ENCODE measurements at places on chromosomes 7 and 10.

GRCh38 chr7:64666663-64667050 lies 724 bp downstream of the ZNF107 start:
- DNase-seq, result no peak

GRCh38 chr10:34791228-34791627 lies 23.9 kb downstream of the PARD3 start:
- no peak for DNase-seq

DNA sequence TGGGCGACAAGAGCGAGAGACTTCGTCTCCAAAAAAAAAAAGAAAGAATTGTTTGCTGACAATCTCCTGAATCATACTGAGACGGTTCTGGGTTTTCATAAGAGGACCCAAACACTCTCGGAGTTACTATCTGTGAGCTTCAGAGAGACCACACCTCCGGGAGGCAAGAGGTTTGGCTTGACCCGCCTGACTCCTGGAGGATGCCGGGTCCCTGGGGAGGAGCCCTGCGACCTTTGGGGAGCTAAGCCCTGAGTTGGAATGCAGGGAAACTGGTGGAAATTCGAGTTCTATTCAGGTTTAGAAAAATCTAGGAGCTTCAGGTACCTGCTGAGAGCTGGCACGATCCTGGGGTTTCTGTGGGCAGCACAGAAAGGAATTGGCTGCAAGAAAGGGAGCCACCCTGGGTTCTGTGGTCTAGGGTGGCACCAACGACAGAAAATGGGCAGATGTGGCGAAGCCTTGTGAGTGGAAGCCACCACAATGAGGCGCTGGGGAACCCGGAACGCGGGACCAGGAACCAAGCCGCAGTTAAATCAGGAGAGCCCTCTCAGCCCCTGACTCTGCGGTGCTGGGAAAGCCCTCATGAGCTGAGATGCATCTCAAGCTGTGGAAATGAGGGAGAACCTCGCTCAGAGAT lies 21.9 kb upstream of the GATAD1 start:
- no peak for DNase-seq

DNA sequence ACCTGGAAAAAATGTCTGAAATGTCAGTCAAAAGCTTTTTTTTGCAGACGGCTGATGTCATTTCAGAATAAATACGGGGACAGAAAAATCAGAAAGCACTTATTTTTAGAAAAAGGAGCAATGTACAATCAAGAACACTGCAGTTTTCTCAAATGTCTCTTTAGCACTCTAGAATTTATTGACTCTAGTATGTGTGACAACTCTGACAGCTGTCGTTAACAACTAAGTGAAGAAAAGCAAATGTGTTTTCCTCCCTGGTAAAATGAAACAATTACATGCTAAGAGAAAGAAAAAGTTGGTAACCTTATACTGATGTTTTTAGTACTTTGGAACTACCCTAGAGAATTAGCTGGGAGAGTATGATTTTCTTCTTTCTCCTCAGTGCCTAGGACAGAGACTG lies 497.4 kb downstream of the GRM8 start:
- DNase-seq, result no peak

DNA sequence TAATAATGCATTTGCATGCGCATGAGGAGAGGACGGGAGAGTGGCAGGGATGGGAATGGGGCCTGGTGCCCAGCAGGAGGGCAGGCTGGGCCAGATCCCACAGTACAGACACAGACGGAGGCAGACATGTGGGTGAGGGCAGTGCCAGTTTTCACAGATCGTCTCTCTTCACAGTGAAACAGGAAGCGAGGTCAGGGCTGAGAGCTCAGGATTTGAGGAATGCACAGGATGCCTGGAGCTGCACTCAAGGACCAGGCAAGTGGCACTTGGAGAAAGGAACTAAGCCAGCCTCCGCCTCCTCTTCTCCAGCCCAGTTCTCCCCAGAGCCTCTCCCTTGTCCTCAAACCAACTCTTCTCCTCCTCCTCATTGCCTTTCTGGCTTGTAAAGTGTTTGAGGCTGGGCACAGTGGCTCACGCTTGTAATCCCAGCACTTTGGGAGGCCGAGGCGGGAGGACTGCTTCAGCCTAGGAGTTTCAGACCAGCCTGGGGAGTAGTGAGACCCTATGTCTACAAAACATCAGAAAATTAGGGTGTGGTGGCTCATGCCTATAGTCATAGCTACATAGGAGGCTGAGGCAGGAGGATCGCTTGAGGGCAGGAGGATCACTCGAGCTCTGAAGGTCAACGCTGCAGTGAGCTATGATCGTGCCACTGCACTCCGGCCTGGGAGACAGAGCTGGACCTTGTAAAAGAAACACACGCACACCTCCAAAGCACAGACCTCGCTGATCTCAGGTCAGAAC lies 115.2 kb downstream of the HIP1 start:
- no peak for DNase-seq

DNA sequence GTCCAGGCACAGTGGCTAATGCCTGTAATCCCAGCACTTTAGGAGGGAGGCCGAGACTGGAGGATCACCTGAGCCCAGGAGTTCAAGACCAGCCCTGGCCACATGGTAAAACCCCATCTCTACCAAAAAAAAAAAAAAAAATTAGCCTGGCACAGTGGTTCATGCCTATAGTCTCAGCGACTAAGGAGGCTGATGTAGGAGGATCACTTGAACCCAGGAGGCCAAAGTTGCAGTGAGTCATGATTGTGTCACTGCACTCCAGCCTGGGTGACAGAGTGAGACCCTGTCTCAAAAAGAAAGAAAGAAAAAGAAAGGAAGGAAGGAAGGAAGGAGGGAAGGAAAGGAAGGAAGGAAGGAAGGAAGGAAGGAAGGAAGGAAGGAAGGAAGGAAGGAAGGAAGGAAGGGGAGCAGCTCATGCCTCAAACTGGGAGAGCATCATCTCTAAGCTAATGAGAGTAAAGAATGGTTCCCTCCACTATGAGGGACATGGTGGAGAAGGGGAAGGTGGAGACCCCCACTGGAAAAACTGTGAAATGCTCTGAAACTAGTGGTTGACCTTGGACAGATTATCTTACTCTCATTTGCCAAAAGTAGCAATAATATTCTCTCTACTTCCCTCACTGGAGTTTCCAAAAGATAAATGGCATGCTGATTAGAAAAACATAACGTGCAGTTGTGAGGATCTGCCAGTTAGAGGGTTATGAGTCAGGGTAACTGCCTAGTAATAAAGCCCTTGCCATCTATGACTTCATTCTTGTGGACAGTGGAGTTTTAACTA lies 16.8 kb downstream of the GIMAP5 start:
- DNase-seq, result no peak

GRCh38 chr10:33524041-33524440 lies 189.6 kb upstream of the NRP1 start:
- no peak for DNase-seq

DNA sequence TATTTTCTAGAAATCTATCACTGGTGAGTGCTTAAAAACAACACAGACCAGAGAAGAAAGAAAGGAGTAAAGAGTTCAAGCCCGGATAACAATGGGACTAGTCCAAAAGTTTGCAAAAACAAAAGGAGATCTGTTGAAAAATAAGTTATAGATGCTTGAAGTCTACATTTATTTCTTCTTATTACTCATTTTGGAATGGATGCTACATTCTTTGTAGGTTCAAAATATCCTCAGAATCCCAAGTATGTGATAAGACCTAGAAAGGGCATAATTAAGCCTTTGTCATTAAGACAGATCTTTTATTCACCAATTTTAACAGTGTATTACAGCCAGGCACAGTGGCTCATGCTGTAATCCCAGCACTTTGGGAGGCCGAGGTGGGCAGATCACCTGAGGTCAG lies 42.7 kb upstream of the ITGB8 start:
- DNase-seq, result no peak

- DNase-seq, result no peak
These were observed 51.2 kb upstream of the INHBA start for GRCh38 chr7:41754046-41754445.

DNA sequence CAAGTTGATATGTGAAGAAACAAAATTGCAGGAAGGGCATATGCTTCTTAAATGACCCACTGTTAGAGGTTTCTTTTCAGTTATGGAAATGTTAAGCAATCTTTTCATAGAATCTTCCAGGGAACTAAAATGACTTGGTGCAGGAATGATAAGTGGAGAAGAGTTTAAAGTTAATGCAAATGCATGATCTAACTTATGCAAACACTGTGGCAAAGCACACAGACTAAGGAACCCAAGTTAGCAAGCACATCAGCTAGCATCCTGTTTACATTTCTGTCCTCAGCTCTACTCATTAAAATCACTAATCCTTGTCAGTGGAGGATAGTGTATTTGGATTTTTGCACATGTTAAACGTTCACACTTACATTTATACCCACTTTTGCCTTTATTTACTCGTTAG lies 9.3 kb downstream of the CLCN1 start:
- no peak for DNase-seq

GRCh38 chr10:114329634-114330365 lies 74.5 kb downstream of the AFAP1L2 start:
- DNase-seq, result no peak

- no peak for DNase-seq
These were observed 257.6 kb upstream of the ZMIZ1 start for GRCh38 chr10:78811174-78811573.

GRCh38 chr7:2804227-2804763 lies 39.8 kb downstream of the GNA12 start:
- DNase-seq, result no peak

GRCh38 chr10:31062856-31063255 lies 31.2 kb upstream of the ZNF438 start:
- DNase-seq, result no peak

DNA sequence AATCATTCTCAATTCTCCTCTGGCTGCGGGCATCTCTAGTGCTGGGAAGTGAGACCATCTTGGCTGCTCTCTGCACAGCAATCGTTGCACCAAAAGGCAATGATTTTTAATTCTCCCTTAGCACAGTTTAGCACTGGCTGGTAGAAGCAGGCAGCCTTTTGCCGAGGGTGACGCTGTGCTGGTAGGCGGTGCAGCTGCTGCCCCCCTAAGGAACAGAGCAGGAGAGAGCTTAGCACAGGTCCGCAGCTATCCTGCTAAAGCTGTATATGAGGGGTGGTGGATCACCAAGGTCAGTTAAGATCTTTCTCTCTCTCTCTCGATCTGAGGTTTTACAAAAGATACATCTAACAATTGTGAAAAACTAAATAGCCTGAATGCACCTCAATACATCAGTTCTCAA lies 390.1 kb downstream of the GATA3 start:
- DNase-seq, result peak; percentile 11

- no peak for DNase-seq
These were observed 86.8 kb downstream of the ANKRD7 start for GRCh38 chr7:118311121-118311836.

DNA sequence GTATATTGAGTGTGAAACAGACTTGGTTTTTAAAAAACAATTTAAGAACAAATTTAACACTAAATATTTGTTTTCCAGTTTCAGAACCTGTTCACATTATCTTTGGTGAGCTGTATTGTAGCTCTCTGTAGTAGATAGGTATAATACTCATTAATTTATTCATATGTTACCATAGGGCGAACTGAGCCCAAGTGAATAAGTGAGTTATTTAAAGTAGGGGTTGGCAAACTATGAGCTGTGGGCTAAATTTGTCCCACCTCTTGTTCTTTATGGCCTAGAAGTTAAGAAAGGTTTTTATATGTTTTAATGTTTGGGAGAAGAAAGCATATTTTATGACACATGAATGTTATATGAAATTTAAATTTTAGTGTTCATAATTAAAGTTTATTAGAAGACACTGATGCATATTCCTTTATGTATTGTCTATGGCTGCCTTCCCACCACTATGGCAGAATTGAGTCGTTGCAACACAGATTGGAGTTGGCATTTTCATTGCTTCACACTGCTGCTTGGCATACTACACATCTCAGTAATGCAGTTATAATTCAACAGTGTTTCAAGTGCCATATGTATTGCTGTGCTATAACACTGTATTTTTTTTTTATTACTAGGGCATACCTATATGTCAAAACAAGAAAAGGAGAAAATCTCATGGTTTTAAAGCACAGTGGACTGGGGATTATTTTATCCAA lies 146.5 kb downstream of the ADK start:
- DNase-seq, result no peak

All from effector CD8-positive, alpha-beta T cell (primary cell).